ENCODE measurements at places on chromosomes 3 and 15.
A peak's percentile ranks its signal among the peaks of the same experiment; 100 is the strongest.

GRCh38 chr15:64050281-64051092 is 4.2 kb upstream of the DAPK2 start:
- no peak for DNase-seq

GRCh38 chr3:65914032-65914739 is 124.5 kb downstream of the MAGI1 start:
- no peak for DNase-seq

DNA sequence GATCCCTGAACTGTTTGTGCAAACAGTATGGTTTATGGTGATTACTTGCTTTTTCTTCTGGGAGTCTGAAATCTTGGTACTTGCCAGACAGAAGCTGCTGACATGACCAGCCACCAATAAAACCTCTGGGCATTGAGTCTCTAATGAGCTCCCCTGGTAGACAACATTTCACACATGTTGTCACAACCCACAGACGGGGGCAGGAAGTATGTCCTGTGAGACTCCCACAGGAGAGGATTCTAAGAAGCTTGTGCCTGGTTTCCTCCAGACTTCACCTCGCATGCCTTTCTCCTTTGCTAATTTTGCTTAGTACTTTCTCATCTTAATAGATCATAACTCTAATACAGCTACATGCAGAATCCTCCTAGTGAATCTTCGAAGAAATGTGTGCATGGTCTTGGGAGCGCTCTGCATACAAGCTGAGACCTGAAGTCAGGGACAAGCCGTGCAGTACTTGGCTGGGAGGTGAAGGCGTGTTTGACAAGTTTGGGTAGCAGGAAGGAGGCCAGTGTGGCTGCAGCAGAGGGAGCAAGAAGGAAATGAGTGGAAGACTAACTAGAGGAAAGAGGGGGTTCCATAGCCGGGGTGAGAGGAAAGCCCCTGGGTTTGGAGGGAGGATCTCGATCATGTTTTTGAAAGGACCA is 49.0 kb downstream of the B3GNT5 start:
- DNase-seq: no peak

- DNase-seq: peak; percentile 79
Observed at GRCh38 chr15:71443538-71443937, 328.3 kb downstream of the THSD4 start.

GRCh38 chr3:159667261-159667660 is 321.4 kb upstream of the IL12A start:
- no peak for DNase-seq

DNA sequence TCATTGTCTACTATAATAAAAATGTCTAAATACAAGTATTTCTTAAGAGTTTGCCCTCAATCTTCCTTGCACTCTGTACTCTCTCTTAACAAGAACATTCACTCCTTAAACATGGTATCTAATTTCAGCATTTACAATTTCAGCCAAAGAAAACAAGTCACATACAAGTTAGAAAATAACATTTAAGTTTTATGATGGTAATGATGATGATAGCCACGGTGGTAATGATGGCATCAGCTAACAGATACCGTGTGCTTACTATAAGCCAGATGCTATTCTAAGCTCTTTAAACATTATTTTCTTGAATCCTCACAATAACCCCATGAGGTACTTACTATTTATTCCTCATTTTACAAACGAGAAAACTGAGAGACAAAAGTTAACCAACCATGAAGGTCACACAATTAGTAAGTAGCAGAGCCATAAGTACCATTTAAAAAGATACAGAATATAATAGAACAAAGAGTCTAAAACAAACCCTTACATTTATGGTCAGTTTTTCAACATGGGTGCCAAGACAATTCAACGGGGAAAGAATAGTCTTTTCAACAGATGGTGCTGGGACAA is 7.4 kb downstream of the SPICE1 start:
- no peak for DNase-seq

GRCh38 chr3:71725271-71725991 is at the start of gene EIF4E3:
TSS of gene EIF4E3 (minus strand) at chr3:71725402. CDS start at chr3:71725367, 35 bp downstream.
- no peak for DNase-seq

DNA sequence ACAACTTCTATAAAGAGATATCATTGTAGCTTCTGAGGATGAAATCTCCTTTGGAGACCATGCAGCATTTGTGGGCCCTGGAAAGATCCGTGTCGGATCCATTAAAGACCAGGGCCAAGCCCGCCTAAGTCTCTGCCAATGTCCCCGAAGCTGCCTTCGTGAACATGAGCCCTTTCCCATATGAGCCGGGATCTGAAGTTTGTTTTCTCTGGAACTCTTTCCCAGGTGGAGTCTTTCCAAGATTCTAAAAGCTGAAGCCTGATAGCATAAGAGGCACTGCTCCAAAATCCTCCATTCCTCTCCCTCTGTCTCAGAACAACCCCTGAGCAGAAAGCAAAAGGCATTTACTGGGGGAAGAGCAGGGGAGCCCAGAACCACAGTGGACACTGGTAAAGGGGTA is 274.6 kb downstream of the NTRK3 start:
- no peak for DNase-seq

GRCh38 chr3:96991231-96991630 is 176.8 kb downstream of the EPHA6 start:
- DNase-seq: no peak

- DNase-seq: no peak
Observed at GRCh38 chr3:67294341-67294740, 296.2 kb downstream of the KBTBD8 start.

- DNase-seq: no peak
Observed at GRCh38 chr15:31311735-31312619, 14.7 kb upstream of the KLF13 start.

DNA sequence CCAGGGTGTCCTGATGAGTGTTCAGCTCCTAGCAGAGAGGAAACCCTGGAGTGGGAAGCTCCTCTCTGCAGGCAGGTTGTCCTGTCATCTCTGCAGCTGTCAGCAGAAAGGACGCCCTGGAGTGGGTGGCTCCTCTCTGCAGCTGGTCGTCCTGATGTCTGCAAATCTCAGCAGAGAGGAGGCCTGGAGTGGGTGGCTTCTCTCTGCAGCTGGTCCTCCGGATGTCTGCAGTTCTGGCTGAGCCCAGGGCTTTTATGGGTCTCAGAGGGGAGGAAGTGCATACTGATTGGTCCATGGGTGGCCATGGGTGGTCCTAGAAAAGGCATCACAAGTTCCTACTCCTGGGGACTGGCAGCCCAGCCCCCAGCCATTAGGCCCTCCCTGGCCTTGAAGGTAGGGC is 102.6 kb upstream of the BNIP2 start:
- DNase-seq: no peak

DNA sequence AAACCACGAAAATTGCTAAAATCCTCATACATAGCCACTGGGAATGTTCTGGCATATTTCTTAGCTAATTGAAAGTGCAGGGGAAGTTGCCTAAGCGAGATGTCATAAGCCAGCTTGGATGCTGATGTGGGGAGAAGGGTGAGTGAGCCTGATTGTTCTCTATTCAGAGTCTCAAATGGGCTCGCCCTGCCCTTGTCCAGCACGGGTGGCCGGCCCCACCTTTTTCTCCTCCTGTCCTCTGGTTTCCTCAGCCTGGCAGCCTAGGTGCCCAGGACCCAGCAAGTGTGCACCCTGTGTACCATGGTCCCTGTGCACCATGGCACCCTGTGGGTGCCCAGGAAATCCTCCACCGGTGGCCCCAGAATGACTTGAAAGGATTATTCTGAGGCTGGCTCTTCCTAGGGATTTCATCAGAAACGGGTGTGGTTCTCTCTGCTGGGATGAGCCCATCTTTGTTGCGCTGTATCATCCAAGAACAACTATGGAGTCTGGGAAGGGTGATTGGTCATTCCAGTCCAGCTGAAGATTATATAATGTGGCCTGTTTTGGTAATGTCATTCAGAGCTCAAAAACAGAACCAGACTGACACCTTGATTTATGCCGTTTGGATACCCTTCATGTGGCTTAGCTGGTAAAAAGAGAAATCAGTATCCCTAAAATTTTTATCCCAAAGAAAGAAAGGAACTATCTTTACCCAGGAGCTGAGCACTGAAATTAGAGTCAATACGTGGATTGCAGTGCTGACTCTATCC is 150.8 kb upstream of the BHLHE40 start:
- DNase-seq: no peak

- DNase-seq: no peak
Observed at GRCh38 chr3:54577313-54577712, 350.5 kb downstream of the LRTM1 start.

DNA sequence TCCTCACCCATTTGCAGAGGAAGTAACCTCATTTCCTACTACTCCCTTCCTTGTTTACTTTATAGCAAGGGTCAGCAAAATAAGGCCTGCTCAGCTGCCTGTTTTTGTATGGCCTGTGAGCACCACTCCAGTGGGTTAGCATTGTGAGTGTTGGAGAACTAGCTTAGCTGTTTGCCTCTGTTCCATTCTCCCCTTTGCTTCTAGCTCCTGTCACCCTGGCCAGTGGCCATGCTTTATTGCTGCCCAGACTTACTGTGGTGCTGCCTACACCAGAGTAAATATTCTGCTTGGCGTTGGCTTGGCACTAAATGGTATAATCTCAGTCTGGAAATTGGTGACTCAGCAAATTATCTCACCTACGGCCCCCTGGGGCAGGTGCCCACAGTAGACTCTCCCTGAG is 8.8 kb downstream of the PDCD6IP start:
- no peak for DNase-seq

DNA sequence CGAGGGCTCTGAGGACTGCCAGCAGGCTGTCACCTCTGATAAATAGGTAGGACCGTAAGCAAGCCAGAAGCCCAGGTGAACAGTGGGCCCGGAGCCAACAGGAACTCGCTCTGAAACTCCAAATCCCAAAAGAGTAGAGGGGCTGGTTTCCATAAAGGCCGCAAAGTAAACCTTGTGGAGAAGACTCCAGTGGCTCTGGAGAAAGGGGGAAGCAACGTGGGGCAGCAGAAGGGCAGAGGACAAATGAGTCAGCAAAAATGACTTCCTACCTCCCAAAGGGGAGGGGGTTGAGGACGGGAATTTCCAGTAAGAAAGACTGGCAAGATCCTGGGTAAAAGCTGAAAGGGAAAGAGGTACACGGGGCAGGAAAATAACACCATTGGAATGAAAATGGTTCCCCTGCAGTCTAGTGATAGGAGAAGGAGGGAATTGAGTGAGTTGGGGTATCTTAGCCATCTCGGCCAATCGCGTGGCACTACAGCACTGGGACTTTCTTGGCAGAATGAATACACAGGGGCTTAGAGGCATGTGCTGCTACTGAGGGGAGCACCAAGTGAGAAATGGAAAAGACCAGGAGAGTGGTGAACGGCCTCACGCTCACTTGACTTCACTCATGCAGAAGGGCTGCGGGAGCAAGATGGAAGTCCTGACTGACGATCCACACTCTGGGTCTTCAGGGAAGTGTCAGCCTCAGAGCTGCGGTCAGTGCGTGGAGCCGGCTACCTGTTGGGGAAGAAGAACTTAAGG is 33.2 kb downstream of the BMF start:
- DNase-seq: no peak

DNA sequence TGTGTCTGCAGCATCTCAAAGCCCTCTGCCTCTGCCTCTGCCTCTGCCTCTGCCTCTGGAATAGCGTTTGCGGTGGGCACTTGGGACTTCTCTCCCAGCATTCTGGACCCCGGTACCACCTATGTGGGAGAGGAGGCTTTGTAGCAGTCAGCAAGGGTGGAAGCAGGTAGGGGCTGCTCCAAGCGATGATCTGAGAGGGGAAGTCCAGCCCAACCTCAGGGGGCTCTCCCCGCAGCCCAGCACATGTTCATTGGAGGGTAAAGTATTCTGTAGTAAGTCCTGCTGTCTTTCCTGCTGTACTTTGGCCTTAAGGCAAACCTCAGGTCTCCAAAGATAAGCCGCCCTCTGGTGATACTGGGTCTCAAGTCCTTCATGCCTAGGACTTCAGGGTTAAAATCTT is 68.6 kb downstream of the FAM174B start:
- DNase-seq: no peak

GRCh38 chr3:16452261-16452660 is 61.2 kb downstream of the RFTN1 start:
- DNase-seq: no peak

- DNase-seq: peak; percentile 82
Observed at GRCh38 chr3:113947372-113948014, at the start of gene ZDHHC23. TSS of gene ZDHHC23 (plus strand) at chr3:113948013. CDS start at chr3:113948803, 790 bp downstream.

DNA sequence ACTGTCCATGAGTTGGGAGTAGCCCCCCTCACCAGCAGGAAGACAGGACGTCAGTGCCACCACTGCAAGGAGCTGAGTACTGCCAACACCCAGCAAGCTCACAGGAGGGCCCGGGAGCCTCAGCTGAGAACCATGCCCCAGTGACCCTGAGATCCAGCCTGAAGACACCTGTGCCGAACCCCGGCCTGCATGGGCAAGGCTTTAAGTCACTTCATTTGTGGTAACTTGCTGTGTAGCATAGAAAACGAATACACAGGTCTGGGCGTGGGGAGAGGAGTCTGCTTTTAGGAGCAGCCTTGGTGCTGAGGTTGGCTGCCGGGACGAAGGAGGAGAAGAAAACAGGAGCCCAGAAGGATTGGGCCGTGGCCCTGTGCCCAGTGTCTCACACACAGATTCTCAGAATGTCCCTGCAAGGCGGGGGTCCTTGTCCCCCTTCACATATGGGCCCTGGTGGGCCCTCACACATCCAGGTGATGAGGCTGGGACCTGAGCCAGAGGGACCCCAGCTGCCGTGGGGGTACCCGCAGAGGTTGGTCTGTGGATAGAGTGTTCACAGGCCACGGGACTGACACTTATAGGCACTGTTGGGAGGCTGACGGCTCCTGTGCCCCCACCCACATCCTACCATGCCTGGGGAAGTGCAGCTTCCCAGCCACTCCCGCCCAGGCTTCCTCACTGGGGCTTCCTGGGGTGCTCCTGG is 85.3 kb downstream of the PLXNA1 start:
- DNase-seq: no peak

- DNase-seq: no peak
Observed at GRCh38 chr3:178525251-178525650, 11.0 kb upstream of the KCNMB2 start.

- no peak for DNase-seq
Observed at GRCh38 chr3:127368186-127369032, 80.6 kb upstream of the PRR20G start.

- no peak for DNase-seq
Observed at GRCh38 chr15:34768530-34768929, 13.7 kb upstream of the GJD2 start.

GRCh38 chr3:66496301-66496700 is 4.5 kb downstream of the LRIG1 start:
- DNase-seq: no peak

DNA sequence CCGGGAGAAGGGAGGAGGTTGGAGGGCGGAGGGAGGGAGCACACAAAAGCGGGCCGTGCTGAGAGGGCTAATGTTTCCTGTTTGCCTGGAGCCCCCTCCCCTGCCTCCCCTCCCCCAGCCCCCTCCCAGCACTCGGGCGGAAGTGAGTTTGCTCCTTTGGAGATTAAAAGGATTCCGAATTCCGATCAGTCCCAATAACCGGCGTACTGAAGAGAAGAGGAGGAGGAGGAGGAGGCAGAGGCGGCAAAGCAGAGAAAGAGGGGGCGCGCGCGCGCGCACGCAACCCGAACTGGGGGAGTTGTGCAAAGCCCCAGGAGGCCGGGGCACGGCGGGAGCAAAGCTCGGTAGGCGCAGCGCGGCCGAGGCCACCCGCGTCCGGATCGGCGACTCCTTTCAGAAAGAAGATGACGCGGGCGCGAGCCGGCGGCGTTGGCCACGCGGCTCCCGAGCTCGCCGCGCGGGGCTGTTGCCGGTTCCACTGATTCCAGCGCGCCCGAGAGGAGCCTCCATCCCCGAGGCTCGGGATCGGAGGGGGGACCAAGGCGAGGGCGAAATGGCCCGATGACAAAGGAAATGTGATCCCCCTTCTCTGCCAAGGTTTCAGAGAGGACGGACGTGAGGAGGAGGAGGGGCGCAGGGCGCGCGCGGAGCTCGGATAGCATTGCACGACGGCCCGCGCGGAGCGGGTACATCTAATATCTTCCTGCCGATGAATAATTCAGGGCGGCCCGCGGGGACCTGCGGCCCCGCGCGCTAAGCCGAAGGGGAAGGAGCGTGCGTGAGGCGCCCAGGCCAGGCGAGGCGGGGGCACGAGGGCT is 1.1 kb upstream of the TRIM71 start:
- DNase-seq: peak; percentile 94
